Stimulated activated CD8-positive, alpha-beta memory T cell treated with anti-CD3 and anti-CD28 coated beads, Interleukin-4, amount 100 ng/mL, for 4 hours (primary cell): ENCODE measurements at places on chromosomes 5 and 9.
A peak's percentile ranks its signal among the peaks of the same experiment; 100 is the strongest.

GRCh38 chr5:174745590-174746103 is 21.3 kb downstream of the MSX2 start:
- no peak for DNase-seq

- DNase-seq = no peak
These were observed 5.4 kb upstream of the CLK4 start for GRCh38 chr5:178632285-178632684.

- no peak for DNase-seq
These were observed 1055.5 kb upstream of the DMAC1 start for GRCh38 chr9:8855046-8855445.

DNA sequence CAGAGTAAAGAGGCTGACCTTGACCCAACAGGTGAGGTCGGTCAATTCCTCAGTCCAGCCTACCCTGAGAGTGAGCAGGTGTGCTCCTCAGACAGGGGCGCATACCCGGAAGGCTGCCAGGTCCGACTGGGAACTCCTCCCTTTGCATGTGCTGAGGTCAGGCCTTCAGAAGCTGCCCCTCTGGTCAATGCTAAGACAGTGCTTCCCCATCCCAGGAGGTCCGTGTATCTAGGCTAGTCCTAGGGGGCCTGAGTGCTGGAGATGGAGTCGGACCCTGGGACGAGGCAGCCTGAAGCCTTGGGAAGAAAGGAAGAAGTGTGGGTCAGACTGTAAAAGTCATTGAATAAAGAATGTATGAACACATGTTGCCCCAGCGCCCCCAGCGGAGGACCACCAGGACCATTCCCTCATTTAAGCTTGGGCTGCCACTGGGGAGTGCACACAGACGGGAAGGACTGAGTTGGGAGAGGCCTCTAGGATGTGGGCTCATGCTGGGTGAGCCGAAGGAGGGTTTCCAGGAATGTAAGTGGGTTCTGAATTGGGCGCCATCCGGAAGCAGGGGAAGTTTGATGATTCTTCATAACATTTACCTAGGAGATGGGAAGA is 41.0 kb upstream of the GFPT2 start:
- DNase-seq = no peak

- DNase-seq = no peak
These were observed 25.8 kb upstream of the UGT3A1 start for GRCh38 chr5:36017004-36017403.

GRCh38 chr5:104096451-104096850 is 533.9 kb upstream of the NUDT12 start:
- no peak for DNase-seq

- no peak for DNase-seq
These were observed 434.1 kb downstream of the RAB3C start for GRCh38 chr5:59016925-59017324.

DNA sequence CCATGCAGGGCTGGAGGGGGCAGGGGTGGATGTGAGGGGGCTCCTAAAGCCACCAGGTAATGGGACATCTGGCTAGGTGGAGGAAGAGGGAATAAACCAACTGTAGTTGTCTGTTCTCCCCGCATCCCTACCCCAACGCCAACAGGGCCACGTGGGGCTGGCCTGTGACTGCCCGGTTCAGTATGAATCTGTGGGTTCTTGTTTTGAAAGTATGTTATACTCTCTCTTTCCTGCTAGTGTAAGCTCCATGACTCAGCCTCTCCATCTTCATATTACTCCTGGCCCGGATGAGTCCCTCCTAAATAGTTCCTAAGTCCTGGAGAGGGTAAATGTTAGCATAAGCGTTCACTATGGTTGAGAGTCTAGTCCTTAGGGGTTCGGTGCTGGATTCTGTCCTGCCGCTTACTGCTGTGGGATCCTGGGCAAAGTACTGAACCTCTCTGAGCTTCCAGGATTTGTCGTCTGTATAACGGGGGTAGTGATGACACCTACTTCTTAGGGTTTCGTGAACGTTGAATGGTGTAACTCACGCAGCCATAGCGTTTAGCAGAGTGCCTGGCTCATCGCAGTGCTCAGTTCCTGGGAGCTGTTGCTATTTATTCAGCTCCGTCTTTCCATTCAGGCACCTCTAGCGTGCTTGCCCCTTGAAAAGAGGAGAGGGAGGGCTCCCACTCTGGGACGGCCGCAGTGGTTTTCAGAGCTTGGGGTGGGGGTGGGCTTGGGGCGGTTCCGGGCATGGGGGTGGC is 28.8 kb downstream of the LHX2 start:
- DNase-seq = no peak

DNA sequence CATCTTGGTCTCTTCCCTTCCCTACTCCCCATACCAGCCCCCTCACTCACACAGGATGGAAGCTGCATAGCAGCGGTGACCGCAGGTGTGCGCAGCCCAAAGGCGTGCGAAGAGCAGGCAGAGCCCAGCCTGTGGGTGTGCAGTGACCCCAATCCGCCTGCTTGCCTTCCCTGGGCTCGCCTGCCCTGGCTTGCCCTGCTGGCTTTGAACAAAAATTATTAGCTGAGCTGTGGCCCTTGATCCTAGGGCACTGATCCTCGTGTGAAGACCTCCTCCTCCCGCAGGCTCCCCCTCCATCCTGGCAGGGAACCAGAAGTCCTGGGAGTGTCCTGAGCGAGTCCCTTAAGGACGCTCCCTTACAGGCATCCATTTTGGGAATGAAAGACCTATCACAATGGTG is 31.9 kb downstream of the MORN5 start:
- no peak for DNase-seq

GRCh38 chr9:112120439-112120925 is 54.6 kb downstream of the SUSD1 start:
- DNase-seq = no peak

DNA sequence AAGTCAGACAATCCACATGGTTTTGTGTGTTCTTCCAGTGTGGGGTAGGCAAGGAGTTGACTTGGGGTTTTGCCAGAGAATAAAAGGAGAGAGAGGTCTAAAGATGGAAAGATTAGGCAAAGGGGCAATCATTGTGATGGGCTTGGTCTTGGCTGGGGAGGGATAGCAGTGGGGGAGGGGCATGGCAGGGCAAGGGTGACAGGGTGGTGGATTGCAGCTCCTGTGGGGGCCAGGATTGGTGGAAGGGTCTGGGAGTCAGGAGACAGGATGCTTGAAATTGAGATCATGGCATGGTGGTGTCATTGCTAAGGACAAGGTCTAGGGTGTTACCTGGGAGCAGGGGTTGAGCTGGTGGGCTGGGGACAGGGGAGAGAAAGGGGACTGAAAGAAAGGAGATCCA is 57.6 kb downstream of the ZNF618 start:
- no peak for DNase-seq

- DNase-seq = no peak
These were observed 29.3 kb downstream of the CATSPER3 start for GRCh38 chr5:134997015-134997414.

- no peak for DNase-seq
These were observed 59.8 kb upstream of the POU5F2 start for GRCh38 chr5:93800988-93801811.

GRCh38 chr5:173198049-173198448 is 37.0 kb downstream of the NKX2-5 start:
- DNase-seq = no peak

GRCh38 chr5:168592014-168592368 is 12.8 kb upstream of the PANK3 start:
- DNase-seq = no peak

DNA sequence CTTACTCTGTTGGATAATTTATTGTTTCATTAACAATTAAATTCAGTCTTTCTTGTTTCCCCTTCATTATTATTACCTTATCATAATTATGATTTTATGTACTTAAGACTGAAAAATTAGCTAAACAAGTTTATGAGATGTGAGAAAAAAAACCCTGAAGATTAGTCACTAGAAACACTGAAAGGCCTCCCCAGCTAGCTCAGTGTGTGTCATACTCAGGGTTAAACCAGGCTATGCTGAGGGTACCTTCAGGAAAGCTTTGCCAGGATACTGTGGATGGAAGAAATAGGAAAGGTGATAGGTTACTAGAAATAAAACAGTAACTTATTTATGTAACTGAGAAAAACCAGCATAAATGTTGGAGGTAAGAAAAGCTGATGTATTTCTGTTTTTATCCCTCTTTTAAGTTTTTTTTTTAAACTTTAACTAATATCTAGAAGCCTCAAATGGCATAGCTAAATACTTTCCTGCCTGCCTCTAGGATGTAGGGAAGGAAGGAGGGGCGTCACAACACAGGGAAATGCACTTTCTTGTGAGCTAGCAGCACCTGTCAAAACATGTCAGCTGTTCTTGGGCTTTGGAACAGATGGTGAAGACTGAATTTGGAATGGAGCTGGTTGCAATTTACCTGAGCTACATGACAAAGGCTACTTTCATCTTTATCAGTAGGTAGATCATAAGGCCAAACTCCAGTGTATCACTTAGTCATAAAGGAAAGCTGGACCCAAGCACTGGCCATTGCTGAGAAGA is 24.2 kb downstream of the NMRK1 start:
- DNase-seq = no peak

DNA sequence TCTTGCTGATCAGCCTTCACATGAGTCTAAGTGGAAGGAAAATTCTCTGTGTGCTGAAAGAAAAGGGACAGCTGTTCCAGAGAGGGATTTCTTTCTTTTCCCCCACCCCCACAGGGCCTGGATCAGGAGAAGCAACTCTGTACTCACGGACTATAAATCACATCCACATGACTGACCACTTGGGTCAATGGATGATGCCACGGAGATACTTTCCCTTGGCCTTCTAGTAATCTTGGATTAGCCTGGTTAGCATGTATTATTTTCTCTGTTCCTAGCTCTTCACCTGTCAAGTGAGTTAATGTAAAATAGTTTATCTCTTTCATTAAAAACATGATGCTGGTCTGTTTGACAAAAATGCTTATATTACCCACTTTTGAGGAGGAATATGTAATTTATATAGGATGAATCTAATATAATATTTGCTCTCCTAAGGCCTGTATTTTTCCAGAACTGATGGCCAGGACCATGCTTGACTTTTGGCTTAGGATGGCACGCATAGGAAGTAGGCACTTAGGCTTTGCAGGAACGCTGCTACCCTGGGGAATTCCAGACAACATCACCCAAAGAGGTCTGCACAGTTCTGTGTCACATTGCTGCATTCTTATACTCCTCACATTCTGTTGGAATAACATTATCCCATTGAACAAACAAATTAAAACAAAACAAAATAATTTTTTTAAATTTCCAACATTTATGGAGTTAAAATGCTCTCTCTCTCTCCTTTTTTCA is 892.1 kb downstream of the TLE1 start:
- DNase-seq = no peak

DNA sequence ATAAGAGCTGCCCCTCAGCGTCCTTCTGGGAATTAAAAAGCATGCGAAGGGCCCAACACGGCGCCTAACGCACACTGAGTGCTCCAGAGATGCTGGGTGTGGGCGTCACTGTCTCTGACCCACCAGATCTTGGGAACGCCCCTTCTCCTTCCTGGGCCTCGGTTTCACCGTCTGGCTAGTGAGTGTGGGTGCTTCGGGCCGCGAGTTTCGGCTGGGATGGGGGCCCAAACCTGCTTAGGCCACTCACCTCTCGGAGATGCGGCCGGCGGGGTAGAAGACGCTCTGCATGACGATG is 3.7 kb downstream of the PIP5KL1 start:
- no peak for DNase-seq

- DNase-seq = no peak
These were observed 188.1 kb downstream of the TRPM3 start for GRCh38 chr9:70933321-70933720.

DNA sequence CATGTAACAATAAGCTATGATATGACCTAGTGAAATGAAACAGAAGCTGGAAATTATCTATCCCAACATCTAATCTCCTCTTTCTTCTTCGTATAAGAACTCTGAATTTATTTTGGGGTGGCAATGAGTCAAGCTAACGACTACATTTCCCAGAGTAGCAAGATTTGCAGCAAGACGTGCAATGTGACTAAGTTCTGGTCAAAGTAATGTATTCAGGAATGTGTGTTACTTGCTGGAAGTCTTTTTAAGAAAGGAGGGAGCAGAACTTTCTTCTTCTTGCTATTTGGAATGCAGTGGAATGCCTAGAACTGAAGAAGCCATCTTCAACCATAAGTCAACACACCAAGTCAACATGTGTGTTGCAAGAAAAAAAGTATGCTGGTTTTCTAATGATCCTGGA is 406.6 kb upstream of the MEF2C start:
- DNase-seq = no peak

- no peak for DNase-seq
These were observed 30.8 kb upstream of the PANK3 start for GRCh38 chr5:168609806-168610482.

DNA sequence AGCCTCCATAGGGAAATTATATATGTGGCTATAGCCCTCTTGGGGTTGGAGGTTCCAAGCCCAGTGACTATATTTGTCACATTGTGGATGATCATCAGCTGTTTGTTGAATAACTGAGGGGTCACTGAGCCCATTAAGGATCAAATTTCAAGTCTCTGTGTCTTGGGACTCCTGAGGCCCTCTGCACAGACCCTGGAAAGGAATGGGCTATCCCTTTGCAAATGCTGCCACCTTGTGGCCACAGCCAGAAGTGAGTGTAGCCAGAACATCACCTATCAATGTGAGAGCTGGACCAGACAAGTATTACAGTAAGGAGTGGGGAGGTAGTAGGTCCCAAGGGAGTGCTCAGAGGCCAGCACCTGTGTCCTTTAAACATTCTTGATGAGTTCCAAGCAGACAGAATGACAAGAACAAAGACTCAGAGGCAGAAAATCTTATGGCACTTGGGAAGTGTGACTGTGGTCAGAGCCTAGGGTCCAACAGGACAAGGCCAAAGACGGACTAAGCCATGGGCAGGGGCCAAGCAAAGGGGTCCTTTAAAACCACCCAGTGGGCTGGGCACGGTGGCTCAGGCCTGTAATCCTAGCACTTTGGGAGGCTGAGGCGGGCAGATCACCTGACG is 8.2 kb downstream of the RPP25L start:
- DNase-seq = peak; percentile 57
